ENCODE measurements at places on chromosomes 4 and X.

DNA sequence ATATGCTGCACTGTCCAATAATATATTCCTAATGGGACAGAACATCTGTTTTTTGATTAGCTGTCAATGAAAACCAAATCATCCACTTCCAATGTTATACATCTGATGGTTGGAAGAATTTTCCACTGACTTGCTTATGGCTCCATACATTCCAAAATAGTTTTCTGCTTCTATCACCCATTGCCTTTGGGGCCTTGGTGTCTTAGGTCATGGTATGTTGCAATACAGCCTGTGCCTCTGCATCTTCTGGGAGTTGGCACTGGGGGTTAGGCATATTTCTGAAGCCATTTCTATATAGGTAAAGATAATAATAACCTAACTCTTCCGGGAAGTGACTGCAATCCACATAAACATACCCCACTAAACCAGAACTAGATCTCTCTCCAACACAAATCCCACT, 53.2 kb upstream of the NR3C2 start:
- no peak for DNase-seq

GRCh38 chrX:8946563-8946962, 87.4 kb downstream of the FAM9B start:
- DNase-seq = no peak

- peak; percentile 53 for DNase-seq
Observed at GRCh38 chr4:86452924-86453531, 93.2 kb upstream of the MAPK10 start.

- DNase-seq = no peak
Observed at GRCh38 chr4:94758700-94759399, 1.1 kb downstream of the BMPR1B start.

DNA sequence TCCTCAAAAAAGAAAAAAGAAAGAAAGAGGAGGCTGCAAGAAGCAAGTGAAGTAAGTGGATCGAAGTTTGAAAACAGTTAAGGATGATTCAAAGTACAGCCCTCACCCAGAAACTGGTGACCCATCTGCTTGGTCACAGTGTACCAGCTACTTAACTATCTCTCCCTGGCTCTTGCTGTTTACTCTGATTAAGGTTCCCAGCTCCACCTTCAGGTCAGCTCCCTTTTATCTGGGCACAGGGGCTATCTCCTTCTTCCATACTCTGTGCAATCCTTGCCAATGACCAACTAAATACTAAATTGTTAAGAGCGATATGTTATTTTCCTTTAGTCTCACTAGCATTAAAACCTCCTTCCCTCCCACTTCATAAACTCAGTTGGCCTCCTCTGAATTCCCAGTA, 81.5 kb upstream of the SMIM10 start:
- DNase-seq = no peak

GRCh38 chrX:79409657-79410056, 42.5 kb upstream of the ITM2A start:
- DNase-seq = no peak

DNA sequence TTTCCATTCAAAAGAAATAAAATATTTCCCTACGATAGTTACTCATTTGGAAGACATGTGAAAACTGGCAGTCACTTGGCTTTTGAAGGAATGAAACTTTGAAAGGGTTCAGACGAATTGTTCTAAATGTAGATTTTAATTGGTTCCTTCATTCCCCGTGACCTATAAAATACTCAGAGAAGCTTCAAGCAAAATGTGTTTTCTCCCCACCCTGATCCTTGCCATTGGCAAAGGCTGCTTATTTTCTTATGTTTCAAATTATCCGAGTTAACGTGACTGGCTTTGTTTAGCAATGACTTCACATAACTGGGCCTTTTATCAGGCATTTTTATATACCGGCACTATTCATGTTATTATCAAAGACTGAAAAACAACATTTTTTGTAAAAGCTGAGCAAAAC, 204.1 kb upstream of the NEIL3 start:
- no peak for DNase-seq

GRCh38 chr4:37715889-37716402, 29.8 kb upstream of the RELL1 start:
- DNase-seq = peak; percentile 73

DNA sequence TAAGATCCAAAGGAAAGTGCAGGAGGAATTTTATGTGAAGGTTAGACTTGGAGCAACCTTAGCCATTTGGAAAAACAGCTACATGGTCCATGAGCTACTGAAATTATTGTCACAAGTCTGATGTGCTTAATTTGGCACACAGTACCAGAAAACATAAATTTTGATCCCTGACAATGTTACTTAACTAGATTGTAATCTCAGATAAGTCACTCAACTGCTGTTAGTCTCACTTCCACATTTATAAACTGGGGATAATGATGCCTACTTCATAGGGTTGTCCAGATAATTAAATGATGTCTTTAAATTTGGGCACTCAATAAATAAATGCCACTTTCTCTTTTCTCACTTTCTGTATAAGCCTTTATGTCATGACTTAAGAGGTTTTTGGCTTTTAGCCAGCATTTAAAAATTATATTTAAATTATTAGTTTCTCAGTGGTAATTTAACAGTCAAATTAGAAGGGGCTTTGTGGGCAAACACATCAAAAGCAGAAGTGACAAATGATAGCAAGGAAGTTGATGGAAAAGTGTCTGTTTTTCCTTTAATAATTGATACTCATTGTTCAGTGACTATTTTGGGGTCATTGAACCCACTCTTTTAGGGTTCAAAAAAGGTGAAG, 58.3 kb downstream of the PAQR3 start:
- peak; percentile 24 for DNase-seq

DNA sequence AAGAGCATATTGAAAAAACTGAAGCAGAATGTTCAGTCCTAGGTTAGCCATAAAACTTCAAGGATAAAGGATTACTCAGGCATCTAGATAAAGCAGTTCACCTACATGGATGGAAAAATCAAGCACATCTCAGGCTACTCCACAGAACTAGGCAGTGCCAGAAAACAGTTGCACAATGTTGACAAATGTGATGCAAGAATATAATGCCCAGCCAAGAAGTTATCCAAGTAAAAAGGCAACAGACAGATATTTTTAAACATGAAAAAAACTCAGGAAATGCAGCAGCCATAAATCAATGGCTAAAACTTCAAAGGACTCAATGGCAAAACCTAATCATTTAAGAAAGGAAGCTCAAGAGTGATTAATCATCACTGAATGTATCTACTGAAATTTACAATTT, 456.0 kb upstream of the FAM241A start:
- no peak for DNase-seq

DNA sequence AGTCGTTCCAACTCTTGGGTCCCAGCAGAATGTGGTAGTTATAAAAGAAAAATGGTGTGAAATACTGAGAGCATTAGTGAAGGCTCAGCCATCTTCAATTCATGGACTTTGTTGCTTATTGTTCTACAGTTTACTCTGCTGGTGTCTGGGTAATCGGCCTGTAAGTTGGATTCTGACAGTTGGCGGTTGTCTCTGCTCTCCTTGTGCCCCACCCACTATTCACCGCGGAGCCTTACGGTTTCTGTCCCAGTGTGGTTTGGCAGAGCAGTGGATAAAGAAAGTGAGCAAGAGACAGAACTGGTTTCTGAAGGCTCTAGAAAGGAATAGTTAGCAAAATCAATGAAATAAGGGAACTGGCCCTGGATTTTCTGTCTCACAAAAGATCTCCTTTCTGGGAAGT, 9.1 kb downstream of the LONRF3 start:
- no peak for DNase-seq

DNA sequence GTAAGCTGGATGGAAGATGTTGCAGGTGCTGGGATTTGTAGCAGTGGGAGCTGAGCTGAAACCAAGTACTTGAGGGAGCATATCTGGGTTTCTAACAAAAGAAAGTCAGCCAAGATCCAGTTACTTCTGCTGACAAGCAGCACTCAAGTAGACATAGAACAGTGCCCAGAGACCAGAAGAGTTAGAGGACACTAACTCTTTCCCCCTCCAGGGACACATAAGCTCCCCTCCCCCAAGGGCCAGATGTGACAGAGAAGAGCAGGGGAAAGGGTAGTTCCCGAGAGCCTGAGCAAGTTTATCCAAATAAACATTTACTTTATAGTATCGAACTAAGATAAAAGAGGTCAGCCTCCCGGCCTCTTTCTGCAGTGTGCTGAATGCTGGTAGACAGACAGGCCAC, 12.2 kb downstream of the TRPC3 start:
- no peak for DNase-seq

- no peak for DNase-seq
Observed at GRCh38 chr4:10006601-10007435, 14.5 kb downstream of the SLC2A9 start.

- no peak for DNase-seq
Observed at GRCh38 chr4:82679531-82679930, 117.7 kb upstream of the TMEM150C start.

DNA sequence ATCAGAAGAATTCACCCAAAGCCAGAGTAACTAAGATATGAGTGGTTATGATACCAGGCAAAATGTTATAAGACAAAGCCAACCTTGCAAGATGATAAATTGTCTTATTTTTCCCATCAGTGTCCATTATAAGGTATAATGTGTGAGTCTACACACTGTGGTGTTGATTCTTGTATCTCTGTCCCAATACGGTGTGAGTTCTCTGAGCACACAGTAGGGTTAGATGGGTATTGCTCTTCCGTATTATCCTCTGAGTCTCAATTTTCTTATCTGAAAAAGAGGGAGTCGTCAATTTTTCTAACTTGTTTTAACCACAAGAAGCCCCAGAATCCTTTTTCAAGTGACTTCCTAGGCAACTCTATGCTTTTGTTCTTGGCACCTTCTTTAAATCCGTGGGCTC, 69.9 kb downstream of the HMGB2 start:
- DNase-seq = no peak

DNA sequence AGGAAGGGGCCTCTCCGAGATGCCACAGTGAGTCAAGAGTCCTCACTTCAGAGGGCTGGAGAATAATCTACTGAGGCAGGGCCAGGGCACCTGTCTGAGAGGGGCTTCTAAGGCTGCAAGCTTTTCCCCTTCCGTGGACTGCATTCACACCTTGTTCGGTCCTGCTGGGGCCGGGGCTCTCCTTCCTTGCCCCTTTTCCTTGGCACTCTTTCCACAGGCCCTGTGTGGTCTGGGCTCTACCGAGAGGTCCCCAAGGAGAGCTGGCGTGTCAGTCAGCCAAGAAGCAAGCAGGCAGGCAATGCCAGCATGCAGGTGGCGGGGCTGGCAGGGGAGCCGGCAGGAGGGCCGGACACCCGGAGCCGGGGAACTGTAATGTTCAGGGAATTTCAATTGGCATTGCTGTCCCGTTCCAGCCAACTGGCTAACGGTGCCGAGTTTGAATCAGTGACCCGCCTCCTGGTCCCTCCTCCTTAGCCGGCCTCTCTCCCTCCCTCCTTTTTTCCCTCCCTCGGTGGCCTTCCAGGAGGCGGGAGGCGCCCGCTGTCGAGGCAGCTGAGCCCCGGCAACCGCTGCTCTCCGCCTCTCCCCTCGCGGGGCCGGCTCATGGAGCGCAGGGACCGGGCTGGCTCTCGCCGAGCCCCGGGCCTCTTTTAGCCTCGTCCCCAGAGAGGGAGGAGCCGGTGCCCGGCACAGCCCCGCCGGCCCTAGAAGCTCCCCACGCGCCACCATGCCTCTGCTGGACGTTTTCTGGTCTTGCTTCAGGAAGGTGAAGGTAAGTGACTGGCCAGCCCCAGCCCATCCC, at the start of gene STARD8:
Gene STARD8, plus strand, starts transcription at position 511 of the 802 bp plus-strand sequence. Its CDS starts 217 bp downstream, at position 728.
- DNase-seq = no peak

- DNase-seq = no peak
Observed at GRCh38 chr4:76898949-76899645, 1.2 kb upstream of the SOWAHB start.

DNA sequence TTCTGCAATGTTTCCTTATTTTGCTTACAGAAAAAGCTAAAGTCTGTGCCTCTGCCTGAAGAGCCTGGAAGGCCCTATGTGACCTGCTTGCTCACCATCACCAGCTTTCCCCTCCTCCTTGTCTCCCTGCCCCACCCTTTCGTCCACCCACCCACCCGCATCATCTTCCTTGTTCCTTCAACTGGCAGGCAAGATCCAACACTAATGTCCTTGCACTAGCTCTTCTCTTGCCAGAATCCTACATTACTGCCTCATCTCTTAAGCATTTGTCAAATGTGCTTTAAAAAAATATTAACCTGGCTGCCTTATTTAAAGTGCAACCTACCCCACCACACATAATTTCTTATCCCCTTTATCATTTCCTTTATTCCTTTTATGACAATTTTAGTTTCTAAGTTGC, 165.1 kb upstream of the PPP3CA start:
- DNase-seq = no peak

DNA sequence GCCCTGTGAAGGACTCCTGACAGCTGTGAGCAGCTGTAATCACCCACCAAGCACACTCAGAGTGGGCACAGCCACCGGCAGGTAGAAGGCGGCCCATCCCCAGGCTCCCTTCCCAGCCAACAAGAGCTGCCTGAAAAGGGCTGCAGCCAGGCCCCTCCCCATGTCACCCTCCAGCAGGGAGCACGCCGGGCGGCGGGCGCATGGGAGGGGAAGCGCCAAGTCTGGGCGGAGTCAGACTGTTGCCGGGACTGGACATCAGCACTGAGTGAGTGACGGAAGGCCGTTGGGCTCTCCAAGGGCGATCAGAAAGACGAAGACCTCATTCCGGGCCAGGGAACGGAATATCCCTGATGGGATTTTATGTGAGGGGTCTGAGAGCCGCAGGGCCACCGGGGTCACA, 82.1 kb downstream of the PPP2R2C start:
- no peak for DNase-seq

DNA sequence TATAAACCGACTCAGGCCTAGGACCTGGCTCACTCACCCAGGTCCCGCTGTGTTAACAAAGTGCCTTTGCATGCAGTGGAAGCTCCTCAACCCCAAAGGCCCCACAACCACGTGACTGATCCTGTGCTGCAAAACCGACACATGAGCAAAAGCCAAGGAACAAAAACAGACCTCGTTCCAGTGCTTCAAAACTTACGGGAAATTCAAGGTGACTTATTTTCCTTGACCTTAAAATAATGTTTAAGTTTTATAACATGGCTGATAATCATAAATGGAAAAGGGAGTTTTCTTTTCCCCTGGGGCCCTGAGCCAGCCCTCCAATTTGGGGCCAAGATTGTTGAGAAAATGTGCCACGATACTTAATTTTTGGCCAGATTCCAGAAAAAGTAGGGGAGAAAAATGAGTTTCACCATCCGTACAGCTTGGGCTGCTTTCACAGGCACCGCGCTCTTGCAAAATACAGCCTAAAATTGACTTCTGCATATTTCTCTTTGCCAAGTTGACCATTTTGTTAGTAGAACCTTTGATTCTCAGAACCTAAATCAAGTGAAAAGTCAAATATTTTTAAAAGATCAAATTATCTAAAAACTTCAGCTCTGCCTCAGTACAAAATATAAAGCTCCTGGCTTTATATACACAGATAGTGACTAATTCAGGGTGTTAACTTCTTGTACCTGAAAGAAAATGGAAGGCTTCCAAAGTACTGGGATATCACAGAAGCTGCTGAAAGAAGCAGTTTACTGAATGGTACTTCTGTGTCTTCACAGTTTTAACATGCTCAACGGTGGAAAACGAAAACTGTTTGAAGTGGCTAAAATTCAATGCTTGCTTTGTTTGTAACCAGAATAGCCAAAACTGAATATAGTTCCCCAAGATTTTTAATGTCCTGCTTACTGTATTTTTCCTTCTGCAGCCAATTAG, 93.8 kb downstream of the APBB2 start:
- peak; percentile 6 for DNase-seq

GRCh38 chr4:123871341-123871740, 474.7 kb downstream of the SPRY1 start:
- DNase-seq = no peak

GRCh38 chr4:151195801-151196200, 81.2 kb upstream of the PRSS48 start:
- no peak for DNase-seq

All from NCI-H1105 treated with DMSO at 0.1 percent for 48 hours (cell line).